Astrocyte of the spinal cord (primary cell): ENCODE measurements at places on chromosomes 1 and 21.

- DNase-seq, result no peak
These were observed 11.7 kb upstream of the RNF2 start for GRCh38 chr1:185033686-185034085.

GRCh38 chr1:220527279-220527907, 543 bp upstream of the MARK1 start:
- DNase-seq, result no peak

GRCh38 chr1:35475356-35475755, 81.8 kb downstream of the KIAA0319L start:
- no peak for DNase-seq

DNA sequence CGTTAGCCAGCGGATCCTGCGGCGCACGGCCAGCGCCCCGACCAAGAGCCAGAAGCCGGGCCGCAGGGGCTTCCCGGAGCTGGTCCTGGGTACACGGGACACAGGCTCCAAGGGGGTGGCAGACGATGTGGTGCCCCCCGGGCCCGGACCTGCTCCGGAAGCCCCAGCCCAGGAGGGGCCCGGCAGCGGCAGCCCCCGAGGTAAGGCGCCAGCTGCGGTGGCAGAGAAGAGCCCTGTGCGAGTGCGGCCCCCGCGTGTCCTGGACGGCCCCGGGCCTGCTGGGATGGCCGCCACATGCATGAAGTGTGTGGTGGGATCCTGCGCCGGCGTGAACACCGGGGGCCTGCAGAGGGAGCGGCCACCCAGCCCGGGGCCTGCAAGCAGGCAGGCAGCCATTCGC, 24.2 kb downstream of the PANK4 start:
- DNase-seq, result no peak

DNA sequence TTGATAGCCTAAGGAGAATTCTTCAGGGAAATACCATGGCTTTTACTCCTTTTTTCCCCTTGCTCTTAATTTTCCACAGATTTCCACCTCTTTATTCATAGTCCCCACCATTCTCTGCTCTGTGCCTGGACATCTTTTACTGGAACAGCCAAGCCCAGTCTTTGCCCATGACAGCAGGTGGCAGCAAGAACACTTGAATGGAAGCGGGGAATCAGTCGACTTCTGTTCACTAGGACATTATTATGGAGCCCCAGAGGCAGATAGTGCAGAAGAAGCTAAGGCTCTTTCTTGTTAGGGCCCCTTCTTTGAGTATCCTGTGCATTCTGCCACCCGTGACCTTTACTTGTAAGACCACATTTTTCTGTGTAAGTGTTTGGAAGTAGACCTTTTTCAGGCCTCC, 6.3 kb downstream of the OR14I1 start:
- no peak for DNase-seq

DNA sequence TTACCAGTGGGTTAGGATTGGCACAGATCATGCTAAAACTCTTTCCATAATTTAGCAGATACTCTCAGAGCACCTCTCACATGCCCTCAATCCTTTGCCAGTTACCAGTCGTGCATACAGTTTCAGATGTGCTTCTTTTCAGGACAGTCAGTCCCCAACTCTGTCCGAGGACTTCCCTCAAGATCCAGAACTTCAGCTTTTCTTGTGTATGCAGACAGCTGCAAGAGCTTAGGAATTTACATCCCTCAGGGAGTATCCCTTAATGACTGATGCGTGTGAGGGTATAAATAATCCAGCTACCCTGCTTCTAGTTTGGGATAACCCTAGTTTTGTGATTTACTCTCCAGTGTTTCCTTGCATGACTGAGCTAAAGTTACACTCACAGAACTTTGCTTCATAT, 393.0 kb upstream of the PLXNA2 start:
- no peak for DNase-seq

DNA sequence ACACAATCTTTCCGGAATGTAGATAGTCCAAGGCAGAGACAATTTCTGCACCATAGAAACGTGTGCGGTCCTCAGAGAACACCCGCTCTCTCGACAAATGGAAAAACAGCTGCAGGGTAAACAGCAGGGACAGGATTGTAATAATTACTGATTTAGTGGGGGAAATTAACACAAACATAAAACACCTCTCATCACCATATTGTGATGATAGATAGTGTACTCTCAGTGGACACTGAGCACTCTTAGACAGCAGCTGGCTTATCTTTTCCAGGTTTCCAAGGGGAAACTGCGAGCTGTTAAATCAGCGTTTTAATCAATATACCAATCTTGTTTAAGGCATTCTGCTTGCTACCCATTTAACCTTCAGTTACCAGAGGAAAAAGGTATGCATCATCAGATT, 277.1 kb downstream of the AKT3 start:
- no peak for DNase-seq

DNA sequence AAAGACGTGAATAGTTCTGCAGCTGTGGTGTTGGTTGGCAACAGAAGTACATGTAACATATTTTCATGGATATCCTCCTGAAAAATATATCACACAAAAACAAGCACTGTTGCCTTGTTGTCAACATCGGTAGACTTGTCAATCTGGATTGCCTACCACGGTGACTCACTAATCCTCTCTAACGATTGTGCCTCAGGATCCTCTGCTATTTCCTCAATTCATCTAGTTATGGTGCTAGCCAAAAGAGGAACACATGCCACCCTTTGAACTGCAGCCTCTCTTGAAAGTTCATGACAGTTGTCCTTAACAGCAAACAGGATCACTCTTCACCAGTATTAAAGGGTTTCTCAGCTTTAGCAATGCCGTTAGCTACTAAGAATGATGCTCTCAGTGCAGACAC, 25.7 kb downstream of the RASAL2 start:
- no peak for DNase-seq

DNA sequence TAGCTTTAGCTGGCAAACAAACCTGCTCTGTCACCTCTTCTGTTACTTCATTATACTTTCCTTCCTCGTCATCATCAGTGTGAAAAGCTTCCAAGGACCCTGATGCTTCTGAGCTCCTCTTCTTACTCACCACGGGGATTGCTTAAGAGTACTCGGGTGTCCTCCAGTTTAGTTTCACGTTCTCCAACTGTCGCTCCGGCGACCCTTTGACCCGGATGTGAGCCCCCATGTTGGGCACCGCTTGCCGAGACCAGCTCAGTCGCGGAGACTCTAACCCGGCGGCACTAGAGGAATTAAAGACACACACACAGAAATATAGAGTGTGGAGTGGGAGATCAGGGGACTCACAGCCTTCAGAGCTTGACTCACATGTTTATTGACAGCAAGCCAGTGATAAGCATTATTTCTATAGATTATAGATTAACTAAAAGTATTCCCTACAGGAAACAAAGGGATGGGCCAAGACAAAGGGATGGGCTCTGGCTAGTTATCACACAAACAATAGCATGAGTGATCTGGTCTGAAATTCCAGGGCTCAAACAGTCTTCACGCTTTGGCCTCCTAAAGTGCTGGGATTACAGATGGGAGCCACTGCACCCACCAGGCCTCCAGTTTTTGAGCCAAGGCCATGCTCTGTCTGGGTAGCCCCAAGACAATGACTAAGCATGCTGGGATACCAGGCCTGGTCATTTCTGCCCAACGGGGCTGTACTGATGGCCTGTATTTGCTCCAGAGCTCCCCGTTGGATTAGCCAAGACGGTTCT, 30.1 kb upstream of the ENO1 start:
- no peak for DNase-seq

DNA sequence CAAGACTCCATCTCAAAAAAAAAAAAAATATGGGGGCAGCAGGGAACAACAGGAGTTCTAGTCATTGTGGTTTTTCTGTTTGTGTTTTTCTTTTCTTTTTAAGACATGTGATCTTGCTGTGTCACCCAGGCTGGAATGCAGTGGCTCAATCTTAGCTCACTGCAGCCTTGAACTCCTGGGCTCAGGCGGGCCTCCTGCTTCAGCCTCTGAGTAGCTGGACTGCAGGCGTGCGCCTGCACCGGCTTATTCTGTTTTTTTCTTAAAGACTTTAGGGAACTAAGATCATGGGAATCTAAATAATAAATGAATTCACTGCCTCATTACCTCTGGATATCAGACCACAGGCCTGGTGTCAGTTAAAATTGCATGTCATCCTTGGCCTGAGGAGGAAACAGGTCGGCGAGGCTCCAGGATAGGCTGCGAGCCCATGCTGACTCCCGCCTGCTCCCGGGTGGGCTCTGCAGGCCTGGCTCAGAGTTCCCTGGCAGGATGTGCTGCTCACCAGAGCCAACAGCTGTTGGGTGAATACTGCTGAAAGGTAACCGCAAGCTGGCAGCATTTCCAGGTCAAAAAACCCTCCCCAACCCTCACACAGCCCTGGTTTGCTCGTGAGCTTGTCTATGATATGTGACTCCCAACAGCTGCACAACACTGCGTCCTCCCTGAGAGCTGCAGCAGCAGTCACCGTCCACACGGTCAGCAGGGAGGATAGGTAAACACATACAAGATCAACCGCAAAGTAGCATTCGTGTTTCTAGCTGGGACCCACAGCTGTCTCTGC, 58.1 kb downstream of the SCCPDH start:
- peak; percentile 81 for DNase-seq

DNA sequence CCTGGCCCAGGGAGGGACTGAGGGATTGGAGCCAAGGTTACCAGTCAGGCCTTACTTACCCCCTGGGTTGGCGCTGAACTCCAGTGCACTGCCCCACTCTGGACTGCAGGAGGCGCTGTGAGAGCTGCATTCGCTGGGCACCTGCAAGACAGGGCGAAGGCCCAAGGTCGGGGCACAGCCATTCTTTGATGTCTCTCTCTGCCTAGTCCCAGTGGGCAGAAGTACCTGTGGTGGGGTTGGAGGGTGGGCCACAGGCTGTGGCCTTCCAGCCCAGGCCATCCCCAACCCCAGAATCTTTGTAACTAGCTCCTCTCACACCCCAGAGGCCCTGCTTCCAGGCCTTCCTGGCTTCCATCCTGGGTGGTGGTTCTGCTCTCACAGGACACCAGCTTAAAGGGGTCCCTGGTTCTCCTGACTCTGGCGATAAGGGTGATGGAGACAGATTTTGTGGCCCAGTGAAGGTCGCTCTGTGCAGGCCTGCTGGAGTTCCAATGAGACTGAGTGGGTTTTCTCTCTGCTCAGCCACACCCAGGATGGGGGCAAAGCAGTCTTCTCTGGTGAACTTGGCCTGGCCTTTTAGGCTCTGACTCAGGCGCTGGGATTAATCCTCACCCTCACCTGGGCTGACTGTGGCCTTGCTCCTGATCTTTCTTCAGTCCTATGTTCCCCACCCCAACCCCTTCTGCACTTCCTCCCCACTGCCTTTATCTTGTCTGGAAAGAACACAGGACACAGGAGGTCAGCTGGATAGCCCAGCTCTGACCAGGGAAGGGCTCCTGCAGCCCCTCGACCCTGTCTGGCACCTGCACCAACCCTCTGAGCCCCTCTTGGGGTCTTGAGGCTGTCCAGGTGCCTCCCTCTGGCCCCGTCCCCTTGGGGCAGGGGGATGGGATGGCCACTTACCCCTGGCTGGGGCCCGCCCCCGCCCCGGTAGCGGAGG, 954 bp downstream of the MYOG start:
- DNase-seq, result no peak

DNA sequence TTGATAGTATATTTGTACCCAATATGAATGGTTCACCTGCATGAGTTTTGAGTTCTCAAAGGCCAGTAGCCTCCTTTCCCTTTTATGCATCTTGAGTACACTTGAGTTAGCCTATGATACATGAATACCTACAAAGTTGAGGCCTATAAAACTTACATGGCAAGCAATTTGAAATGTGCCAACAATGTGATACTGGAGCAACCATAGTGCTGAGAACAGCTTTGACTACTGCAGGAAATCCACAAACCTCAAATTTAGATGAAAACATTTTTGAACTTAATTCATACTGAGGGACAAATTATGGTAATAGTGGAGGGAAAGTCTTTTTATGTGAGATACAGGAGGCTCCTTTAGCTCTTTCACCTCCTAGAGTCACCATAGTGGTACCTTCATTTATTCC, 37.4 kb downstream of the LEPR start:
- no peak for DNase-seq

DNA sequence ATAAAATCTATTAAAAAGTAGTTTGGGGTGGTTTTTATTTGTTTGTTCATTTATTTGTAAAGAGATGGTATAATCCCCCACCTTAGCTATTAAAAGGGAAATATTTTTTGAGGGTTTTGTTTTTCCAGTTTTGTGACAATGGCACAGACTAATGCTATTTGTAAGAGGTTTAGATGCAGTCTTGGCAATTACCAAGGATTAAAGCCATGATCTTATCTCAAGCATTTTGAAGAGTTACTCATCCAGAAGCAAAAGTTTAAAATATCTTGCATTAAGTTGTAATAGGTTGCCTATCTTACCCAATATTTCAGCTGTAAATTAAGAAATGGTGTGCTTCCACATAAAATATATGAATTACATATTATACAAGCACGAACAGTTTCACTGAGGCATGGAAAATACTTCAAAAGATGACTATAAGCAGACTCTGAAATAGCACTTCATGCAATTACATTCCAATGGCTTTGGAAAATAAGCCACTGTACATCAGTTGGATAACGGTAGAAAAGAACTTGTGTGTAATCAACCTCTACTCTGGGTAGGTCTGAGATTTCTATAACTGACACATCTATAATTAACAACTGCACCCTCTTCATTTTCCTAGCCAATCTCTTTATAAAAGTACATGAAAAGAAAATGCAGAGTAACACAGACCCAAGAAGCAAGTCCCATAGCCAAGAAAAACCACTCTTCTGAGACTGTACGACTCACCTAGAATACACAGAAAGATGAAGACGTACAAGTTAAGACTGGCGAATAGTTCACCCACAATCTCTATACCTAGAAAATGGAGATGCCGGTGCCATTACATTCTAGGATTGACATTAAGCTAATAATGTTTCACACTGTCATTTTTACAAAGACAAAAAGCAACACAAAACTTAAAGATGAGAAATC, 95.2 kb downstream of the PTPN14 start:
- DNase-seq, result no peak

DNA sequence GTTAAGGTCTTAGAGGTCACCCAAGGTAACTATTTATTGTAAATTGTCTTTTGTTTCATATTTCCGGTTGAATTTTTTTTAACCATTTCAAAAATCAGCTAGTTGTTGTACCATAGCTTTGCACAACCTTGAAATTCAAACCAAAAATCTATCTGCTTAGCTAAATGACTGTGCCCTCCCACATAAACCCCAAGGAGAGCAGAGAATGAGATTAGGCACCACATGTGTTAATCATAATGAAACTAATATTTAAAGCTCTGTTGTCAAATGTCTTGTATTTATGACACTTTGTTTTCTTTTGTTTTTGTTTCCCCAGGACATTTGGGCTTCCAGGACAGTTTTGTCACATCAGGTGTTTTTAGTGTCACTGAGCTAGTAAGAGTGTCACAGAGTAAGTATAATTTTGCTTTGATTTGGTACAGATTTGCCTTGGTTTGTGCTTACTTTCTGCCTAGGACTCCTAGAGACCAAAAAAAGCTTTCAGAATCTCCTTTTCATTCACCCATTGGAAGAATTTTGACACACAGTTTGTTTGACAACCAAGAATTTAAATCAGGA, 249.9 kb downstream of the NFIA start:
- DNase-seq, result no peak
